Stimulated activated CD4-positive, alpha-beta T cell treated with anti-CD3 and anti-CD28 coated beads, Interleukin-4, amount 100 ng/mL, for 4 hours (primary cell): ENCODE measurements at places on chromosomes 13 and 19.

DNA sequence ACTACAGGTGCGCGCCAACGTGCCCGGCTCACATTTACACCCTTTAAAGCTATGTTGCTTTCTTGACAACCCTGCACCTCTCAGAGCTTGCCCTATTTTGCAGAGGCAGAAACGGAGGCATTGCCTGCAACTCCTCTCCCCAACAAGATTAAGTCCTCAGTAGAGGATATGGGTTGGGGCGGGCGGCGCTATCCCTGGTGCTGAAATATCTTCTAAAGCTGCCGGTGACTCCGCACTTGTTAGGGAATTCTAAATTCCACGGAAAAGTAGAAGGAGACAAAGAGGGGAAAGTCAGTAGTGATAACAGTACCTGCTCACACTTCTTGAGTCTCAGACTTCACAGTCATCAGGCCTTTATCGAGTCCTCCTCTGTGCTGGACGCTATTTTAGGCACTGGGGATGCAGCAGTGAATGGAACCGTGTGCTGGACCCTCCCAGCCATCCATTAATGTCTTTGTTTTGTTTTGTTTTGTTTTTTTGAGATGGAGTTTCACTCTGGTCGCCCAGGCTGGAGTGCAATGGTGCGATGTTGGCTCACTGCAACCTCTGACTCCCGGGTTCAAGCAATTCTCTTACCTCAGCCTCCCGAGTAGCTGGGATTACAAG is 18.0 kb downstream of the SLC5A5 start:
- DNase-seq: no peak

DNA sequence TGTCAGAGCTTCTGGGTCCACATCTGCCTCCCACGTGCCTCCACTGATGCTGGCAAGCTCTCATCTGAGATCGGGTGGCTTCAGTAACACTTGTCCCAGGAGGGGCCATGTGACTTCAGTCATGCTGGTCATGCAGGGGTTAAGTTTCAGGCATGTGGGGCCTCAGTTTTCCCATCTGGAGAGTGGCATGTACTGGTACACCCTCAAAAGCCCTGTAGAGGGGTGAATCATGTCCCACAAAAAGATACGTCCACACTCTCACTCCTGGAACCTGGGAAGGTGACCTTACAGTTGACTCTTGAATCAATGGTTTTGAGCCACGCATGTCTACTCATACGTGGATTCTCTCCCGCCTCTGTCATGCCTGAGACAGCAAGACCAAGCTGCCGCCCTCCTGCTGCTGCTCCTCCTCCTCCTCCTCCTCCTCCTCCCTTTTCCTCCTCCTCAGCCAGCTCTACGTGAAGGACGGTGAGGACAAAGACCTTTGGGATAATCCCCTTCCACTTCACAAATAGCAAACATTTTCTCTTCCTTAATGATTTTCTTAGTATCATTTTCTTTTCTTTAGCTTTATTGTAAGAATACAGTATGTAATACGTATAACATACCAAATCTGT is 53.7 kb downstream of the COMP start:
- no peak for DNase-seq

- no peak for DNase-seq
Measured at GRCh38 chr19:44987148-44987675, 14.1 kb upstream of the RELB start.

- DNase-seq: no peak
Measured at GRCh38 chr19:33177417-33177979, 16.6 kb upstream of the LRP3 start.

- no peak for DNase-seq
Measured at GRCh38 chr19:9407827-9408226, 27.5 kb downstream of the ZNF266 start.
